ENCODE measurements at places on chromosomes 1 and 21.
A peak's percentile ranks its signal among the peaks of the same experiment; 100 is the strongest.

DNA sequence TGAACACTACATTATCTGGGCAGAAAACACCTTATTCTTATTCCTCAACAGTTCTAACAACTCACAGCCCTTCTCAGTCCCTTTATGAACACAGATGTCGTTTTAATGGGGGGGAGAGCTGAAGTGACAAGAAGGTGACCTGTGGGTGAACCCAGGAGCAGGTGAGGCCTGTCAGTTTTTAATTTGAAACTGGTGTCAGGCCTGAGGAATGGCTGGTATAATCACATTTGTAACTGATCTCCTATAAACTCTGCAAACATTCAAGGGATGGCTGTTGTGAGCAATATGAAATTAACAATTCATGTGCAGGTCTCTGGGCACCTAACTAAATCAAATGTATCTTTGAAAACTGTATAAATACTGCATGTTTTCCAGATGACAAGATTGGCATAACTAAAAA lies 362.1 kb upstream of the NR5A2 start:
- DNase-seq, result no peak

DNA sequence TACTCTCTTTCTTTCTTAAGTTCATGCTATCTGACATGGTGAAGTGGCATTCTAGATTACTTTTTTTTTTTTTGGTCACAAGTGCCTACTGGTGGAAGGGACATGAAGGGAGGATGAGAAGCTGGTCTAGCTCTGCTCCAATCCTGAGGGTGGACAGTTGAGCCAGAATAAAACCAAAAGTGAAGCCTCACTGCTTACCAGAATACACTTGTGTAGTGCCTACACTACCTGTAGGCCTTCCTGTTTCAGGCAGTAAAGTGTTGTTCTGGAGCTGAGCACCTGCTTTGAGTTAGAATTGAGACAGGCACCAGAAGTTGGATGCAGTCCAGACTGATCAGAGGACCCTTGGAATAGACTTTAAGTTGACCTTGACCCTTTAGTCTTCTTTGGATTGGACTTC lies 40.4 kb upstream of the APOBEC4 start:
- no peak for DNase-seq

DNA sequence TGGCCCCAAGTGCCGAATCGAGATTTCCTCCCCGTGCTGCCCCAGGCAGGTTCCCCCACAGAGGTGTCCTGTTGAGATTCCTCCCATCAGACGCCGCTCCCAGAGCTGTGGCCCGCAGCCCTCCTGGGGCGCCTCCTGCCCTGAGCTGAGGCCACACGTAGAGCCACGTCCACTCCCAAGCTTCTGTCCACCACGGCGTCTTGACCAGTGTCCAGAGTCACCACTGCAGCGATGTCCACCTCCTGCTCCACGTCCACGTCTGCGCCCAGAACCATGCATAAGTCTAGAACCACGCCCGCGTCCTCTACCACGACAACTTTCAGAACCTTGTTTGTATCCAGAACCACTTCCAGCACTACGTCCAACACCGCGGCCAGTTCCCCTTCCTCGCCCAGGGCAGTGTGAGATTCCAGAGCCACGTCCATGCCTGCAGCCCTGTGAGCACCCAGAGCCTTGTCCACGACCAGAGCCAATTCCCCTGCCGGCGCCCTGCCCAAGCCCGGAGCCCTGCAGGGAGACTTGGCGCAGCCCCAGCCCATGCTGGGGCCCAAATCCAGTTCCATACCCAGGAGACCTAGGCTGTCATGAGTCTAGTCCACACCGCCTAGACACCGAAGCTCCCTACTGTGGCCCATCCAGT lies 2.8 kb downstream of the KPRP start:
- DNase-seq, result no peak

GRCh38 chr1:222387007-222387814 lies 160.7 kb downstream of the HHIPL2 start:
- no peak for DNase-seq

GRCh38 chr1:51000160-51000559 lies 30.1 kb downstream of the CDKN2C start:
- no peak for DNase-seq

GRCh38 chr1:63877021-63877767 lies 103.4 kb downstream of the ROR1 start:
- no peak for DNase-seq

- no peak for DNase-seq
These were observed 35.7 kb downstream of the NEK2 start for GRCh38 chr1:211639475-211640300.

DNA sequence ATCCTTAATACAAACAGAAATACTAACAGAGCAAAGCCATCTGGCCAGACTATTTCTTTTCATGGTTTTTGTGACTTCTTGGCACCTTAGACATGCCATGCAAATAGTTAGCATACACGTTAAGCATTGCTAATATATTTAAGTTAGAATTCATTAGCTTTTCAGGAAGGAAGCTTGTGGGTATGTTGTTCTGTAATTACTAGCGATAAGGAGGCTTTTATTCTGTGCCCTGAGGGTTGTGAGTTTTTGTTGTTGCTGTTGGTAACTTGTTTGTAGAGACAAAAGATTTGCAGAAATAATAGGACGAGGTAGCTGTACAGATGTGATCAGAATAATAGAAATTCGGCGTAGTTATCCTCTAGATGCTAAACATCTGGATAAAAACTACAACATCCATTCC lies 305.3 kb downstream of the TM2D1 start:
- DNase-seq, result no peak

DNA sequence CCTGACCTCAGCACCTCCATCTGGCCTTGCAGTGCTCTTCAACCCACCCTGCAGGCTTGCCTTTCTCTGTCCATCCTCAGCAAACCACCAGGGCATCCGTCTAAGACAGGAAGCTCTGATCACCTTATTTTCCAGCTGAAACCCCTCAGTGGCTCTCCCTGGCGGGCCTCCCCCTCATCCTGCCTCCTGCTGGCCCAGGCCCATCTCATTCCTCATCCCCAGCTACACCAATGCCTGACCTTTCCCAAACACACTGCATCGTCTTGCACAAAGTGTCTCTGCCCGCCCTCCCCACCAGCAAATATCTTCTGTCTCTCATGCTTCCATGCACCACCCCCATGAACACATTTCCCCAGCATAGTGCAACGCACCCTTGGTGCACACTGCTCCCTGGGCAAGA lies 205.0 kb downstream of the TOMM20 start:
- DNase-seq, result no peak

- DNase-seq, result no peak
These were observed 33.1 kb downstream of the PTP4A2 start for GRCh38 chr1:31905093-31905509.

GRCh38 chr21:24014381-24014780 lies 1592.9 kb downstream of the MRPL39 start:
- DNase-seq, result no peak

GRCh38 chr1:31373056-31373896 lies at the start of gene FABP3:
FABP3 (minus strand) TSS chr1:31373076; CDS start chr1:31373014, 62 bp downstream.
- no peak for DNase-seq

DNA sequence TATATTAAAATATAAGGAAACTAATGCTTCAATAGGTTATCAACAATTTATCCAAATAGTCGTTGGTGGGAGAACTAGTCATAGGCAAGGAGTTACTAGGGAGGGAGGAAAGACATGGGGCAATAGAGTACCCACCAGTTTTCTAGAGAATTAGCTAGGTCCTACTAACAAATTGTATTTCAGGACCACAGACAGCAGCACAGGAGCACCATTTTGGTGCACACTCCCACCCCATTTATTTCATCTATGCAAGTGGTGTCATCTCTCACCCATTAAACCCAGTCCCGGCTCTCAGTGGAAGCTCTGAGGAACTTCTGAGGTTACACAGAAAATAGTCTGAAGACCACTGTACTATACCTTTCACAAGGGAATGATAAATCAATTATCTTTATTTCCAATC lies 89.0 kb upstream of the BCAR3 start:
- no peak for DNase-seq

DNA sequence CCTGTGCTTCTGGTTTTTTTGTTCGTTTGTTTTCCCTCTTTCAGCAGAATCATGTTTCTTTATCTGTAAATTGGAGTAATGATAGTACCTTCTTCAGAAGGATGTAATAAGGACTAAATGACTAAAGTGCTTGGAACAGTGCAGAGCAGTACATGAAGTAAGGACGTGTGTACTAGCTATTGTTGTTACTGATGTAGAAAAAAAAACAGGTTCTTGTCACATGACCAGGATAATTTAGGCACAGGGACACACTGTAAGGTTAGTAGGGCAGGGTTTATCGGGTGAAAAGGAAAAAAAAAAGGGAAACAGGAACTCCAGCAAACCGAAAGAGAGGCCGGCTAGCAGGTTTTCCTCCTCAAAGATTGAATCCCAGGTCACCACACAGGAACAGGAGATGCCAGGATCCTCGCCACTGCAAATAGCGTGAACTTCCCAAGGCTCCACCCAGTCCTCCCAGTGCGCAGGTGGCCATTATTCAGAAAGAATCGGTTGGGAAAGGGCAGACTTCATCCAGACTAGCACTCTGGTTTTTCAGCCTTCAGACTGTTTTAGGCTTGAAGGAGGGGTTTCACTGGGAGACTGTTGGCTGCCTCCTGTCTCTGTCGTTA lies 63.8 kb upstream of the PRRC2C start:
- DNase-seq, result no peak

DNA sequence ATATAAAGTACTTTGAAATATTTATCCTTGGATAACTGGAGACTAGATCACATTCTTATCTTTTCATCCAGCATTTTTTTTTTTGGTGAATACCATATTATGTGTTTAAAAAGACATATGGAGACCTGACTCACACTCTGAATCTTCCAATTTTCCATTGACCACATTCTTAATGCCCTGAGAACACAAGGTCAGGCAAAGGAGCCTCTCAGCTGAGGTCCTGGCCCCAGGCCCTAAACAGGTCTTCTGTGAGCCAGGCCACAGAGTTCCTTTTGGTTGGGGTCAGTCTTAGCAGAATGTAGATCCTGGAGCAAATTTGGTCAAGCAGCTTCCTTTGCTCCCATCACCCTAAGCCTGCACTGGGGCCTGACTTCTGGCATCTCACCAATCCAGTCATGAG lies 390.1 kb upstream of the ST6GALNAC5 start:
- DNase-seq, result no peak

GRCh38 chr1:109443476-109443875 lies 17.2 kb upstream of the PSMA5 start:
- DNase-seq, result no peak

GRCh38 chr1:157775101-157775870 lies 1.6 kb downstream of the FCRL2 start:
- DNase-seq, result no peak

- peak; percentile 63 for DNase-seq
These were observed 13.5 kb downstream of the TRAF3IP3 start for GRCh38 chr1:209769171-209769904.

GRCh38 chr21:14076143-14076806 lies 134.5 kb downstream of the LIPI start:
- no peak for DNase-seq

DNA sequence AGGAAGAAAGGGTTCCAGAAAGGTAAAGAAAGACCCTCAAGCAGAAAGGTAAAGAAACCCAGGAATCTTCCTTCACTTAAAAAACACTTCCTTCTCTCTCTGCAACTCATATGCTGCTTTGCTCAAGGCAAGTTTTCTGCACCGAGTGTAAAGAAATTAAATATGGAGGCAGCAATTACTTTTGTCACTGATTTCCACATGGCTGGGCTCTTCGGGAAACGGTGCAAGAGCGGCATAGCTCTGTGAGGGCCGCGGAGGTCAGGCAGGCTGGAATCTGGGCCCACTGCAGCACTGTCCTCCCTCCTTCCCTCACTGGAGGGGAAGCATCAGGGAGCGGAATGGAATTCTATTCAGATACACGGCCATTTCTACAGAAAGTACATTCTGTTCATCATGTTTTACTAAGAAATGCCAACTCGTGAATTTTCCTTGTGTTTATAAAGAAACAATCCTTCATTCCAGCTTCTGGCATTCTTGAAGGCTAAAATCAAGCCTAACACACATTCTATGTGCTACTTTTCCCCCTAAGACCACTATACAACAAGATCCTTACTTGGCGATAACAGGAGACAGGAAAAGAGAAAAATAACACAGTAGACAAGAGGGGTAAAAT lies 212.2 kb downstream of the SIPA1L2 start:
- no peak for DNase-seq

DNA sequence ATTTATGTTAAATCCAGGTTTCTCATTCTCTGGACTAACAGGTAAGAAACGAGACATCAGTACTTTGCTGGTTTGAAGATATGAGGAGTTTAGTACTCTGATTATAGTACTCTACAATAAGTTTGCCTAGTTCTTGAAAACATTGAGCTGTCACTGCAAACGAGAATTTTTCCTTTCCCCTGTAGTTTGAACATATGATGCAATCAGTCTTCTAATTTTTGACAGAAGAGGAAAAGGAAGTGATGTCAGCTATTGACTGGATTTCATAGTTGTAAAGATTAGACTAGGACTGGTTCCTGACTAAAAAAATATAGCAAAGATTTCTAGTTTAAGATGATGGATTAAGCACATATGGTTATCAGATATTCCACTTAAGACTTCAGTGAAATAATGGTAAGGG lies 461.9 kb downstream of the LRRIQ3 start:
- no peak for DNase-seq

DNA sequence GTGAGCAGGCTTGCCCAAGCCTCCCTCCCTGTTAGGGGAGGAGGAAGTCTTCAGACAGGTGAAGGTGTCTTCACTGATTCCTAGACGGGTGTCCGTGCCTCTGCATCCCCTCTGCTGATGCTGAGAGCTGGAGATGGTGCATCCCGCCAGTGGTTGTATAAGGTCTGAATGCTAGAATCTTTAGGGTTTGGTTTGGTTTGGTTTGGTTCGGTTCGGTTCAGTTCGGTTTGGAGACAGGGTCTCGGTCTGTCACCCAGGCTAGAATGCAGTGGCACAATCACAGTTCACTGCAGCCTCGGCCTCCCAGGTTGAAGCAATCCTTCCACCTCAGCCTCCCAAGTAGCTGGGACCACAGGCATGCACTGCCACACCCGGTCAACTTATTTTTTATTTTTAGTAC lies 153.6 kb downstream of the PGBD5 start:
- no peak for DNase-seq

GRCh38 chr1:43913666-43914360 lies 19.8 kb upstream of the ARTN start:
- DNase-seq, result no peak

DNA sequence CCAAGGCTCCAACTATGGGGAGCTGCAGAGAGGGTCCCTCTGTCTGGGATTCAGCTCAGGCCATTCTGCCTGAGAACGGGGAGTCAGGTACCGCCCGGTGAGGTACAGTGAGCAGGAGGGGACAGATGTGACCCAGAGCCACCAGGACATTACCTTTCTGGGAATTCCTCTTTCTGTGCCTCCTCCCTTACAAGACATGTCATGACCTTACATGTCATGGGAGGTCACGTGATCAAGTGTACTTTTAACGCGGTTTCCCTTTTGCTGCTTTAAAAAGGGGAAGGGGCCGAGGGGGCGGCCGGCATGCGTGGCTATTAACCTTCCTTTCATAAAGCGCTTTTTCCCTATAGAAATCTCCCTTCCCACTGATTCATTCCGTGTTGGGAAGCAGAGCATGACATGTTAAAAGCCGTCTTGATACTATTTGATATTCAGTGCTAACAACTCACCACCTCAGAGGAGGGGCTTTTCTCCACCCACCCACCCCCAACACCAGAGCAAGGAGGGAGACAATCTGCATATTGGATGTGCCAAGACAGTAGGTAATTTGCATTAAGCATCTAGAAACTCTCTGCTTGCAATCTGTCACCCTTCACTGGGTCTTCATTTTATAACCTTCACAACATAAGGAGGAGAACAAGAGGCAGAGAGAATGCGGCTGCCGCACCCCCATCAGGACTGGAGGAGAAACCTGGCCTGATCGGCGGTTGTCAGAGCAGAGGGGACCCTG lies 113.6 kb upstream of the VAMP3 start:
- no peak for DNase-seq
